Ascending aorta (tissue), 2 donors: ENCODE measurements at places on chromosomes 11 and 22.

DNA sequence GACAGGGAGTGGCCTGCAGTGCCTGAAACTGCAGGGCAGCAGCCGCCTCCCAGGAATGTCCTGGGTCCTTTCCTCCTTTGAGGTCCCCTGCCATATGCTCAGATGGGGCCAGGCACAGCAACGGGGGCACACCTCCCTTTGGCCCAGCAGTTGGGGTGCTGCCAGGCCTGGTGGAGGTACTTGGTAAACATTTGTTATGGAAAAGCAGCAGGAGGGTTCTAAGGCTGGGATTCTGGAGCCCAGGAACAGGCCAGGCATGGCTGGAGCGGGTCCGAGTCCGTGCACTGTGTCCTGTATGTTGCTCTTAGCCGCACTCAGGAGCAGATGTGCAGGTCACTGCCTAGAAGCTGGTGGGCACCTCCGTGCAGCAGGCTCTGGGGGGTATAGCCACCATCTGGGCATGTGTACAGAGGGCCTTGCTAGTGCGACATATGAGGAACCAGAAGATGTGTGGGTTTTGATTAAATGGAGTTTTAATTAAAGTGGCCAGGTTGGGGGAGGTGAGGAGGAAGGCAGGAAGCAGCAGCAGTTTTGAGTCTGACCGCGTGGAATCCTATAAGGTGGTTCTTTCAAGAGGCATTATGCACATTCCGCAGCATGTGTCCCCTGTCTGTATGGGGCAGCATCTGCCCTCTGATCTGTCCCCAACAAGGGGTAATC lies 1.5 kb downstream of the ADORA2A start:
- no peak overlapping the region for H3K4me3 ChIP-seq
- no peaks in the 10 kb centered on the region for H3K36me3 ChIP-seq
- no peak overlapping the region for H3K27ac ChIP-seq

GRCh38 chr11:64519541-64519940 lies 71.5 kb upstream of the SLC22A12 start:
- H3K4me3 ChIP-seq: no peak overlapping the region
- H3K36me3 ChIP-seq: no peaks in the 10 kb centered on the region
- DNase-seq: no peak
- H3K4me1 ChIP-seq: no peaks in the 10 kb centered on the region
- H3K27me3 ChIP-seq: no peaks in the 10 kb centered on the region

DNA sequence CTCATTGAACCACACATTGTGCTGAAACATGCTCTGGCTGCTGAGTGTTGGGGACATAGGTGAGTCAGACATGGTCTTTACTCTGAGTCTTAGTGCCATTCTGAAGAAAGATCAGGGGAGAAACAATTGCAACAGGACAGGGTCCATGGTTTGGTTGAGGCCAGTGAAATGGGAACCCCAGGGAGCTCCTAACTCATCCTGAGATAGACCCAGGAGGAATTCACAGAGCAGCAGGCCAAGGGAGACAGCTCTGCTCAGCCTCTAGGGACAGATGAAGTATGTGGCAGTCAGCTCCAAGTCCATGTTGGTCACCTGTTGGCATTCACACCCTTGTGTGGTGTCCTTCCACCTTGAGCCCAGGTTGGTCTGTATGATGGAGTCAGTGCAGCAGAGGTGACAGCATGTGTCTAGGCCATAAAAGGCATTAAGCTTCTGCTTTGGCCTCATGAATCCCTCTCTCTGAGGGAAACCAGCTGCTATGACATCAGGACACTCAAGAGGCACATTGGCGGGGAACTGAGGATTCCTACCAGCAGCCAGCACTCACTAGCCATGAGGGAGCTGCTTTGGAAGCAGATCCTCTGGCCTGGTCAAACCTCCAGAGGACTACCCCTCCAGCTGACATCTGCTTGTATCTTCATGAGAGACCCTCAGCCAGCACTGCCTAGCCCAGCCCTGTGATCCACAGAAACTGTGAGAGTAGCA lies 50.3 kb upstream of the MYEOV start:
- no peak for DNase-seq
- no peak overlapping the region for H3K27ac ChIP-seq
- H3K27me3 ChIP-seq: no peaks in the 10 kb centered on the region
- H3K4me1 ChIP-seq: no peaks in the 10 kb centered on the region

DNA sequence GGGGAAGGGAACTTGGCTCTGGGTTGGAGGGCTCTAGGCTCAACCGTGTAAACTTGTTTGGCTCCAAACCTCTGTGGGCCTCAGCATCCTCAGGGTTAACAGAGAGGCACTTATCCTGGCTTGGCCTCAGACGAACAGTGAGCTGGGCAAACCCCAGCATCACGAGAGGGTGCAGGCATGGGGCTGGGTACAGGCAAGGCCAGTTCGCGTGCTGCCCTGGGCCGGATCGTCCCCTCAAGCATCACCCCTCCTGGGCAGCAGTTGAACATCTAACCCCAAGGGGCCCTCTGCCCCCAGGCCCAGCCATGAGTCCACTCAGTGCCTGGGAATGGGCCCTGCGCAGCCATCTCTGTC lies 1.9 kb downstream of the EHBP1L1 start:
- H3K4me1 ChIP-seq: peaks cover 29% of the 10 kb centered on the region
- H3K36me3 ChIP-seq: peaks cover 44% of the 10 kb centered on the region
- no peak for DNase-seq
- H3K27me3 ChIP-seq: no peaks in the 10 kb centered on the region

DNA sequence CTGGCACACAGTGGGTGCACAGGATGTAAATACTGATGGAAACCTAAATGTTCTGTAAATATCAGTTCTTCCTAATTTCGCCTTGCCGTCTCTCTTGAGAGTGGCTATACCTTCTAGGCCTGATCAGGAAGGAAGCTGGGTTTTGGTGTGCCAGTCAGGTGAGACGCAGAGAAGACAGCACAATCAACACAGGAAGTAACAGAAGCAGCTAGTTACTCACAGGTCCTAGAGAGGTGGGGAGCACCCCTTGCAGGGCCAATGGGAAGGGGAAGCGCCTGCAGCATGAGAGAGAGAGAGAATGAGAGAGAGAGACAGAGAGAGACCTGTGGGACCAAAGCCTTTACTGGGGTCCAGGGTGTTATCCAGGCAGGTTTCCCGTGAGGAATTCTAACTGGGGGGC lies 80.8 kb downstream of the FBLN1 start:
- no peak overlapping the region for H3K27ac ChIP-seq
- no peaks in the 10 kb centered on the region for H3K4me1 ChIP-seq
- no peak for DNase-seq
- H3K27me3 ChIP-seq: no peaks in the 10 kb centered on the region
- H3K4me3 ChIP-seq: no peak overlapping the region

GRCh38 chr22:20650294-20651207 lies 123.4 kb upstream of the SERPIND1 start:
- no peaks in the 10 kb centered on the region for H3K4me1 ChIP-seq
- DNase-seq: no peak
- H3K36me3 ChIP-seq: no peaks in the 10 kb centered on the region
- no peak overlapping the region for H3K27ac ChIP-seq
- no peak overlapping the region for H3K4me3 ChIP-seq

GRCh38 chr11:9385327-9385899 lies 961 bp downstream of the IPO7 start:
- H3K4me1 ChIP-seq: peaks cover 37% of the 10 kb centered on the region
- no peak for DNase-seq
- no peaks in the 10 kb centered on the region for H3K27me3 ChIP-seq
- H3K4me3 ChIP-seq: peak overlapping the region; percentile 97

GRCh38 chr22:43884600-43885318 lies 7.1 kb downstream of the PNPLA5 start:
- no peaks in the 10 kb centered on the region for H3K36me3 ChIP-seq
- H3K4me1 ChIP-seq: no peaks in the 10 kb centered on the region
- H3K27ac ChIP-seq: no peak overlapping the region
- no peak overlapping the region for H3K4me3 ChIP-seq

DNA sequence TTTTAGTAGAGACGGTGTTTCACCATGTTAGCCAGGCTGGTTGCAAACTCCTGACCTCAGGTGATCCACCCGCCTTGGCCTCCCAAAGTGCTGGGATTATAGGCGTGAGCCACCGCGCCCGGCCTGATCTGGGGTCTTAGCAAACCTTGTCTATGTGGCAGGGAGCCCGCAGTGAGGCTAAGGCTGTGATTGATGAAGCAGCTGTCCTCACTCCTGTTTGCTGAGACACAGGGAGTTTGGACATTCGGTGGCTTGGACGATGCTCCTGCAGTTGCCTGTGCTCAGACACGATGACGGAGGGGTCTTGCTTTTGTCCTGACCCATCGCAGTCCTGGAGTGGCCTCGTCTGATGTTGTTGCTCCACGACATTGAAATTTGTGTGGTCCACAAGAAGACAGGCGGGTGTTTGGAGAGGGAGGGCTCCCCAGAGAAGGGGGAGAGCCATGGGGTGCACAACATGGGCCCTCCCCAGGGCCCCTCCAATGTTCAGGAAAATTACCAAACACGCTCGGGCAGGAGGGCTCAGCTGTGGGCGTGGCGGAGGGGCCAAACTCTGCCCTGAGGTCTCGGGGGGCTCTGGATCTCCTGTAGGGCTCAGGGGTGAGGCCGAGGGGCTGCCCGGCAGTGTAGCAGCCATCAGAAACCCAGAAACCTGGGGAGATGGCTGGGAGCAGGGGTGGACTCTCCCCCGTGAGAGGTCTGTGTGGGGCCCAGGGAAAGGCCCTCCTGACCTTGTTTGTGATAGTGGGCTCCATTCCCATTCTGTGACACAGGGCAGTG lies 41.8 kb upstream of the PRR5 start:
- no peaks in the 10 kb centered on the region for H3K36me3 ChIP-seq
- H3K4me3 ChIP-seq: no peak overlapping the region
- H3K27ac ChIP-seq: no peak overlapping the region
- H3K27me3 ChIP-seq: no peaks in the 10 kb centered on the region
- DNase-seq: no peak
- no peaks in the 10 kb centered on the region for H3K4me1 ChIP-seq

- DNase-seq: peak; percentile 59
- peak overlapping the region; percentile 72 for H3K27ac ChIP-seq
- H3K27me3 ChIP-seq: no peaks in the 10 kb centered on the region
- H3K4me1 ChIP-seq: peaks cover 18% of the 10 kb centered on the region
- H3K36me3 ChIP-seq: peaks cover 51% of the 10 kb centered on the region
Measured at GRCh38 chr11:67304511-67305113, 1.3 kb downstream of the SSH3 start.

DNA sequence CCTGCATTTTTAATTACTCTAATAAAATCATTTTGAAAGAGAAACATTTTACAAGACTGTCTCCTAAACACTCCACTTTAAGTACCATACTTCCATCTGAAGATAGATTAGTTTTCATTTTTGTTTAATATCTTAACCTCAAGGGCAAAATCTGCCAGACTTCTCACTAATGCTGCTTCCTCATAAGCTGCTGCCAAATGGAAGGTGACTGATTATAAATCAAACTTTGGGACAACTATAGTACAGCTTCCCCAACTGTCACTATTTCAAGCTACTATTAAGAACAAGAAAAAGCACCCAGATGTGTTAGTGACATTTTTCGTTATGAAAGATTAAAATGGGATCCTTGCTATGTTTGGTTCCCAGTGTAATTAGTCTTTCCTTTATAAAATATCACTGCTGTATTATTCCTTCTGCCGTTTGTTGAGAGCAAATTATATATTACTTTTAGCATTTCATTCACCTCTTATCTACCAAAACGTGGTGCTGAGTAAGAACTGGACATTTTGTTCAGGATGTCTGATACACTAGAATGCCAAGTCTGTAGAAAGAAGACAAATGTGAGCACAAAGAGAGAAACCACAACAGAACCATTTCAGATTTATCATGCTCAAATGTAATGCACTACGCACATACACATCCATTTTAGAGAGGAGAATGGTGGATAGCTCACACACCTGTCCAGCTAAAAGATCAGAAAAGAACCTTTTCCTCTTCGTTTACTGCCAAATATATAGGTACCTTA lies 312.2 kb upstream of the C11orf87 start:
- H3K4me1 ChIP-seq: no peaks in the 10 kb centered on the region
- H3K4me3 ChIP-seq: no peak overlapping the region
- H3K27ac ChIP-seq: no peak overlapping the region
- no peaks in the 10 kb centered on the region for H3K27me3 ChIP-seq
- no peak for DNase-seq
- H3K36me3 ChIP-seq: no peaks in the 10 kb centered on the region

DNA sequence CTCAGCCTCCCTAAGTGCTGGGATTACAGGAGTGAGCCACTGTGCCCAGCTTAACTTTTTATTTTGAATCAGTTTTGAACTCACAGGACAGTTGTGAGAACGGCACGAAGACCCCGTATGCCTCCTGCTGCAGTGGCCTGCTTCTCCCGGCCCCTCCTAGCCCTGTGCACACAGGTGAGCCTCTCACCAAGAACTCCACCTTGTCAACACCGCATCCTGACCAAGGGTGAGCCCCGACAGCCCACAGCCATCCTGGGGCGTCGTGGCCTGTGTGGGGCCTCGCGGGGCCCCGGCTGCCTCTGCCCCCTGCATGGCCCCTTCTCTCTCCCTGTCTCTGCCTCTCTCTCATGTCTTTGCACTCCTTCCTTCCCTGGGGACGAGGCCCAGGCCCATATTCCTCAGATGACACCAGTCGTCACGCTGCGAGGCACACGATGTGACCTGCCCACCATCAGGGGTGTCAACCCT lies 38.8 kb downstream of the GNB1L start:
- peaks cover 5% of the 10 kb centered on the region for H3K36me3 ChIP-seq
- DNase-seq: no peak
- H3K4me3 ChIP-seq: no peak overlapping the region
- H3K27me3 ChIP-seq: no peaks in the 10 kb centered on the region
- H3K27ac ChIP-seq: no peak overlapping the region

GRCh38 chr11:72634472-72635095 lies 39.6 kb downstream of the PDE2A start:
- no peaks in the 10 kb centered on the region for H3K27me3 ChIP-seq
- DNase-seq: no peak
- no peak overlapping the region for H3K27ac ChIP-seq
- no peaks in the 10 kb centered on the region for H3K4me1 ChIP-seq
- no peaks in the 10 kb centered on the region for H3K36me3 ChIP-seq
- no peak overlapping the region for H3K4me3 ChIP-seq

- H3K4me3 ChIP-seq: no peak overlapping the region
- DNase-seq: no peak
- H3K27ac ChIP-seq: no peak overlapping the region
- H3K27me3 ChIP-seq: no peaks in the 10 kb centered on the region
- no peaks in the 10 kb centered on the region for H3K36me3 ChIP-seq
- no peaks in the 10 kb centered on the region for H3K4me1 ChIP-seq
Measured at GRCh38 chr11:32053151-32053888, 37.6 kb upstream of the RCN1 start.

GRCh38 chr11:69511358-69512055 lies 30.0 kb downstream of the LINC01488 start:
- no peak overlapping the region for H3K27ac ChIP-seq
- H3K27me3 ChIP-seq: no peaks in the 10 kb centered on the region
- H3K4me1 ChIP-seq: no peaks in the 10 kb centered on the region
- H3K4me3 ChIP-seq: no peak overlapping the region
- H3K36me3 ChIP-seq: no peaks in the 10 kb centered on the region

- peak overlapping the region; percentile 87 for H3K27ac ChIP-seq
- H3K27me3 ChIP-seq: no peaks in the 10 kb centered on the region
- H3K4me1 ChIP-seq: no peaks in the 10 kb centered on the region
- H3K36me3 ChIP-seq: peaks cover 3% of the 10 kb centered on the region
- H3K4me3 ChIP-seq: no peak overlapping the region
- DNase-seq: no peak
Measured at GRCh38 chr11:78268591-78269410, 80.1 kb downstream of the USP35 start.

GRCh38 chr11:74957937-74958629 lies 9.0 kb downstream of the SPCS2 start:
- no peaks in the 10 kb centered on the region for H3K27me3 ChIP-seq
- H3K36me3 ChIP-seq: no peaks in the 10 kb centered on the region
- H3K27ac ChIP-seq: no peak overlapping the region
- no peak for DNase-seq
- no peak overlapping the region for H3K4me3 ChIP-seq
- peaks cover 14% of the 10 kb centered on the region for H3K4me1 ChIP-seq
